ENCODE measurements at places on chromosomes 5 and 9.

- DNase-seq, result peak; percentile 60
Observed at GRCh38 chr5:137365126-137365865, 133.8 kb downstream of the SPOCK1 start.

- DNase-seq, result no peak
Observed at GRCh38 chr5:62312036-62312435, 6.0 kb downstream of the KIF2A start.

DNA sequence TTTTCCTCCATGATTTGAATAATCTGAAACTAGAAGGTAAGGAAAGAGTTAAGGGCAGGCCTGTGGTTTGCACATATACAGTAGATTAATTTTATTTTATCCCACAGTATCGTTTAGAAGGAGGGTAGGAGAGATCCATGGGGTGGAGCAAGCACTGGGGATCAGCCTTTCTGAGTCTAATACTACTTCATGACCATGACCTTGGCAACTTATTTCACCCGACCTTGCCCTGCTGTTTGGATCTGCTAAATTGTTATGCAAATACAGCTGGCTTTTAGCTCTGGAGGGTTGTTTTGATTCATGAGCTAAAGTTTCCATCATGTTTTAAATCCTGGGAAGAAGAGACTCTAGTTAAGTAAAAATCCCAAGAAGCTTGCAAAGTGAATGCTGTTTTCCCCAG, 864 bp upstream of the GRIN3A start:
- DNase-seq, result no peak

- DNase-seq, result no peak
Observed at GRCh38 chr5:179619776-179620175, 3.7 kb downstream of the HNRNPH1 start.

- DNase-seq, result no peak
Observed at GRCh38 chr5:15073453-15073852, 201.9 kb upstream of the ANKH start.

DNA sequence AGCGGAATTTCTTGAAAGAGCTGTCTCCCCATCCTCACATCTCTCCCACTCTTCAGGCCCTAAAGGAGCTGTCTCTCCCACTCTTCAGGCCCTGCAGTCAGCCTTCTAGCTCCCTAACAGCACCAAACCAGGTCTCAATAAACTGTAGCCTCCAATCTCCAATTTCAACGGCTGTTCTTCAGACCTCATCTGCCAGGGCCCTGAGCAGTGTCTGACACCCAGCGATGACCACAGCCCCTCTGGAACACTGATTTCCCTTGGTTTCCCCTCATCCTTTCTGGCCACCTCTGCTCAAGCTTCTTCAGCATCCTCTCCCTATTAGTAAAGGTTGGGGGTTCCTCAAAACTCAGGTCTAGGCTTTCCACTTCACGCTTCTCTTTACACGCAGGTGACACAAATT, 1.6 kb upstream of the P4HA2 start:
- no peak for DNase-seq

DNA sequence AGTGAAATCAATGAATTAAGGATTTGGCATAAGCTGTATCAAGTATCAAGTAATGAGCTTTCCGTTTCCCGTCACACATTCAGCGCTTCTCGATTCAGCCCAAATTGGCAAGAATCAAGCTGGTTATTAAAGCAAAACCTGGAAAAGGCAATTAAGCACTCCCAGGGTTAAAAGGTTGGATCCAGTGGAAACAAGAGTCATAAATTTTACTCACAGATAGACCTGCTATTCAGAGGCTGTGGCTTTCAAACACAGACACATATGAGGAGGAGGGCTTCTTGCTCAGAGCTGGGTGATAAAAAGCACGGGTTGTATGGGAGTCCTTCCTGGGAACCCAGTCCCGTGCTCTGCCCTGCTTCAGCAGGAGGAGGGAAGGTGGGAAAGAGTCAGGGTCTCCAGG, 112.3 kb upstream of the CXCL14 start:
- DNase-seq, result no peak

- no peak for DNase-seq
Observed at GRCh38 chr9:104092875-104093600, 1.1 kb upstream of the SMC2 start.

Data from fibroblast of skin of right quadriceps (primary cell).